Epithelial cell of umbilical artery (primary cell): ENCODE measurements at places on chromosomes 13 and 19. TPM values are rescaled to one million over a fixed set of nuclear protein-coding genes. Genes with fewer than 3 reads are reported as not detected.

NTN5 gene
- total RNA-seq = not detected in 2 replicates

FAM124A gene
- total RNA-seq = 1.6 and 3.6 TPM in 2 replicates

GPR4 gene
- 1.5 and 4.2 TPM in 2 replicates for total RNA-seq

SLC10A2 gene
- not detected in 2 replicates for total RNA-seq

C19orf33 gene
- 6.7 and 7.5 TPM in 2 replicates for total RNA-seq

ZNF285 gene
- total RNA-seq = 1.9 and 5.3 TPM in 2 replicates

ZNF836 gene
- total RNA-seq = 3.5 and 3.6 TPM in 2 replicates

CGB5 gene
- total RNA-seq = 0.65 TPM in 1 of 2 replicates, not detected in the other

GRK1 gene
- under 0.01 TPM in 1 of 2 replicates, not detected in the other for total RNA-seq

ONECUT3 gene
- not detected in 2 replicates for total RNA-seq

CLN5 gene
- 21.4 and 25.7 TPM in 2 replicates for total RNA-seq

CPT1C gene
- 13.0 and 19.5 TPM in 2 replicates for total RNA-seq

SYT5 gene
- not detected in 2 replicates for total RNA-seq

CEACAM16 gene
- not detected in 2 replicates for total RNA-seq

INTS6 gene
- 27.6 and 46.5 TPM in 2 replicates for total RNA-seq

ZMYM5 gene
- total RNA-seq = 11.7 and 14.9 TPM in 2 replicates

MTUS2 gene
- under 0.01 TPM in 1 of 2 replicates, not detected in the other for total RNA-seq

GARIN5A gene
- total RNA-seq = 0.32 TPM in 1 of 2 replicates, not detected in the other

CABP5 gene
- not detected in 2 replicates for total RNA-seq
